ENCODE measurements at places on chromosomes 5 and 9. TPM values are rescaled to one million over a fixed set of nuclear protein-coding genes. Genes with fewer than 3 reads are reported as not detected.

- DNase-seq = no peak
Measured at GRCh38 chr5:168624850-168625364, 45.7 kb upstream of the PANK3 start.

GRCh38 chr9:16412740-16413139 lies 457.7 kb downstream of the BNC2 start:
- no peak for DNase-seq

DNA sequence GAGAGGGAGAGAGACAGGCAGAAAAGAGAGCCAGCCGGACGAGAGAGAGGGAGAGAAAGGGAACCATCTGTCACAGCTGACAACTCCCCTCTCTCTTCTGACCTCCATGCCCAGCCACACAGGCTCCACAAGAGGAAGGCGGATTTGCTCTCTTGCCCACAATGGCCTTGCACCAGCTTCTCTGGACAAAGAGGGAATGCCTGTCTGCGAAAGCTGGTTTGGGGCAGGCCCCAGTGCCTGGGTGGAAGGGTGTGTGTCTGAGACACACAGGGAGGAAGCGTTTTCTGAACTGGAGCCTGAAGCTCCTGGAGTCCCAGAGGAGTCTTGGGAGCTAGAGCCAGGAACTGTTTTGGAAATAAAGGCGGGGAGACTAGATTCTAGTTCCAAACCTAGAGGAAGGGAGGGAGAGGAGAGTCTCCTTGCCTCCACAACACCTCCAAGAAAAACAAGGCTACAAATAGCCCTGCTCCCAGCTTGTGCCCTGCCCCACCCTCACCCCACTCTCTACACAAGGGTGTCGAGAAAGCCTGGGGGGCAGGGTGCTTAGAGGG lies 12.5 kb downstream of the C1QTNF2 start:
- DNase-seq = no peak

DNA sequence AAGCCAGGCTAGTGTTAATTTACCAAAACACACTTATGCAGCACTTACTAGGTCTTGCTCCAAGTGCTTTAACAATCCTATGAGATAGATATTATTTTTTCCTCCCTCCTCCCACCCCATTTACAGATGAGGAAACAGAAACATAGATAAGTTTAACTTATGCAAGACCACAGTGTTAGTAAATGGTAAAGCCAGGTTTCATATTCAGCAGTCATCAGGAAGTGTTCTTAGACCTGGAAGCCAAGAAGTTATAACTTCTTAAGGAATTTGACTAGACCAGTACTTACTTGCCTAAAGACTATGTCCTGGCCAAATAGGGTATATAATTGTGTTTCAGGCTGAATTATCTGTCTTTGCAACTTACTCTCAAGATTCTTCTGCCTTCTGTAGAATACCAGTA lies 15.9 kb downstream of the ABHD17B start:
- DNase-seq = peak; percentile 10

GRCh38 chr9:134326724-134327601 lies 708 bp downstream of the RXRA start:
- peak; percentile 52 for DNase-seq

DNA sequence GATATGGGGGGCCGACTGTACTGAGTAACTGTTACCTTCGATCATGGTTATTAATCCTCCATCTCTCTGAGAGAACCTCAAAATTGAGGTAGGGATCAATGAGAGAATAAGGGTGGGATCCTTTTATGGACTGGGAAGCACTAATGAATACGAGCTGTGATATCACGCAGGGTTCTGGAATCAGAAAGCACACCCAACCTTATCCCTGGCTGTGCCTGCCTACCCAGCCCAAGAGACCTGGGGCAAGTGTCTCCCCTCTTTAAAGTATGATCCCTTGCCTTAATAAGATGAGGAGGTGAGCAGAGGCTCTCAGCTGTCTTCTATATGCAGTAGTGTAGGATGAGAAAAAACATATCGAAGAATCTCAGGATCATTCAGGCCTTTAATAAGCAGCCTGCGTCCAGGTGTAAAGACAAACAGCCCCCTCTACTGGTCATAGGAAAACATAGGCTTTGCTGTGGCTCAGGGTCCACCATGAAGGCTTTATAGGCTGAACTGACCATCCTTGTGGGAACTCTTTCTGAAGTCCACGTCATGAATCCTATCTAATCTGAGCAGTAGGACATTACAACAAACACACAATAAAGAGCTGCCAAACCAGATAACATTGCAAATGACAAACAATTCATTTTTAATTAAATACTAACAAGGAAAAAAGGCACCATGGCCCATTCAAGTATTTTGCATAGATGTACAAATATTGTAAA lies 16.8 kb downstream of the NIPAL4 start:
- peak; percentile 77 for DNase-seq

DNA sequence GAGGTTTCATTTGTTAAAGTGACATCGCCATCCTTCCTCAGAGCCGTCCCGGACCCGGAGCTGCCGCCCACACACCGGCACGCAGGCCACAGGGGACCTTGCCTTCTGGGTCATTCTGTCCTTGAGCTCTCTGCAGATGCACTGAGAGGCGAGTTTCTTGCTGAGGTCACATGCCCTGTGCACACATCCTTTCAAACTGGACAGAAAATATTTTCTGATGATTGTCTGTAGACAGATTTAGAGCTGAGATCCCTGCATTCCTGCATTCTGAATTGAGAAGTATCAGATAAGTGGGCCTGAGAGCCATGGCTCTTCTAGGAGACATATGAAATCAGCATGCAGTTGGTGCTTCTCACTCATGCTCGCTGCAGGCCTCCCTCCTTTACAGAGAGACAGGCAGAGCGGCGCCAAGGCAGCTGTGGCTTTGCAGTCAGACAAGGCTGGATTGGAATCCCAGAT lies 25.4 kb downstream of the BOD1 start:
- no peak for DNase-seq

DNA sequence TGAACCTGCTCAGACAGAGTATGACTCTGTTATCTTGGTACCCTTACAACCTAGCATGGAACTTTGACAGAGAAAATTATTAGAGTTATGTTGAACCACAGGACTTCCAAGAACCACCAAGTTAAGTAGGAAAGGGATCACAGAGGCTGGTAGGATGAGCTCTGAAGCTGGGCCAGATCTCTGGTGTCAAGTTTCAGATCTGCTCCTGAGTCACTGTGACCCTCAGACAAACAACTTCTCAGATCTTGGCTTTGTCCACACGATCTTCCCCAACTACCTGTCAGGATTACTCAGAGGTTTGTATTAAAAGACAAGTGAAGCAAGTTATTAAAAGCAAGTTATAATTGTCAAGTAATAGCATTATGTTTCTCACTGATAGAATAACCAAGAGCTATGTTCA lies 189.0 kb downstream of the SEC61B start:
- no peak for DNase-seq

- DNase-seq = no peak
Measured at GRCh38 chr5:1322955-1323802, 21.7 kb downstream of the CLPTM1L start.

DNA sequence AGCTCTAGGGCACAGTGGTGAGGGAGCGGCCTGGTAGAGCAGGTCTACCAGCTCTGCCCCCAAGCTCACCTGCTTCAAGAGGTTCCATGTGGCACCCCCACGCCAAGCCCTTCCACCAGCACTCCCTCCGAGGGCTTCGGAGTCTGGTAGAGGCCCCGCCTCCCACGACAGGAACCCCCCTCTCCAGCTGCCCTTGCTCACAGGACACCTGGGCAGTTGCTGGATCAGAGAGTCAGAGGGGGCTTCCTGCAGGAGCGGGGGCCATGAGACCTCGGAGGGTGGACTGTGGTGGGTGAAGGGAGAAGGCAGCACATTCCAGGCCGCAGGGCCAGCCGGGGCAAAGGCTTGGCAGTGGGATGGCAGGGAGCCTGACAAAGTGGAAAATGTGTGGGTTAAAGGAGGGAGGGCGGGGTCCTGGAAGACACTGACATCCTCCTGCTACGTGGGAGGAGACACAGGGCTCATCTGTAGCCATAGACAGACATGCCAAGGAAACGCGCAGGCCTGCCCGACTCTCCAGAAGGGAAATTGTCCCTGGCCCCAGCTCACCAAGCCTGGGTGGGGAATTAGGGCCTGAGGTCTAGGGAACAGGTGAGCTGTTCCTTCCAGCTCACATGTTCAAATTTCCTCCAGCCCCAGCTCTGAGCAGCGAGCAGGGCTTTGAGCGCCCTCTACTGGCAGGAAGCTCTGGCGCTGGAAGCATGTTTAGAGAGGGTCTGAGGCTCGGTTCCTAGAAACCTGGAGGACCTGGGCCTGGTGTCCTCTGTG lies 74.2 kb downstream of the NTNG2 start:
- peak; percentile 66 for DNase-seq

GRCh38 chr5:6446626-6447309 lies 1.9 kb upstream of the UBE2QL1 start:
- no peak for DNase-seq

- no peak for DNase-seq
Measured at GRCh38 chr9:122197882-122198281, 30.9 kb downstream of the LHX6 start.

DNA sequence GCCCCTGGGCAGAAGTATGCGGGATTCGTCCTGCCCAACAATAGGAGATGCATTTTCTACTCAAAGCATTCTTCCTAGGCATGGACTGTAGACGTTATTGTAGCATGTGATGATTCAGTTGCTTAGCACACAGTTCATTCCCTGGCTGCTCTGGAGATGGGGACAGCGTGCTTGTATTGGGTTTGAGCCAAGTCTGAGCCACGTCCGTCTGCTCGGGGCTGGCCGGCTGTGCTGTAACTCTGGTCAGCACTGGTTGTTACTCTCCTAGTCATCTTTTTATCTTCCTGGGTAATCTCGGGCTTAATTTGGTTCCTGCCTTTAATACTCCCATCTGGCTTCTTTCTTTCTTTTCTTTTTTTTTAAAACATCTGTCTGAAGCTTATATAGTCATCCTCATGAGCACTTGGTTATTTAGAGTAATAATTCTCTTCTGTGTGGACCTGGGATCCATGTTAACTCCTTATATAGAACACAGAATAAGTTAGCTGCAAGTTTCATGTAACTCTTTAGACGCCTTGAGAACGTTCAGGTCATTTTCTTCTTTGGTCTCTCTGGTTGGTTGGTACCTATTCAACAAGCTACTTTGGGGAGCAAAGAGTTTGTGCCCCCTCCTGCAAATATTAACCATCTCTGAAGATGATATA lies 118.8 kb upstream of the RPS23 start:
- DNase-seq = peak; percentile 90

DNA sequence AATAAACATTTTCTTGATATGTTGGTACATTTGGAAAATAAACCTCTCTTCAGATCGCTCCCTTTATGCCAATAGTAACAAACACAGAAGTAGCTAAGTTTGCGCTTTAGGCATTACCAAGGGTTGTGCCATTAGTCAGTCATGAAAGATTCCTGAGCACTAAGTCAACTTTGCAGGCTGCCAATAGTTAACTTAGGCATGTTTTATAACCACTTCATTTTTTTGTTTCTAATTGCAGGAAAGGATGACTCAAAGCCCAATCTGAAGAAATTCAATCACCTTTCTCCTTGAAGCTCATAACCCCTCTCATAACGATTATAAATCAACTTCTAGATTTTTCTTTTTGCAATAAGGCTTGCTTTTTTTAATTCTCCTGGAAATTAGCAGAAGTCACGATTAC lies 517.0 kb downstream of the AGTPBP1 start:
- DNase-seq = no peak

- DNase-seq = no peak
Measured at GRCh38 chr9:127548352-127548881, 63.7 kb upstream of the STXBP1 start.

DNA sequence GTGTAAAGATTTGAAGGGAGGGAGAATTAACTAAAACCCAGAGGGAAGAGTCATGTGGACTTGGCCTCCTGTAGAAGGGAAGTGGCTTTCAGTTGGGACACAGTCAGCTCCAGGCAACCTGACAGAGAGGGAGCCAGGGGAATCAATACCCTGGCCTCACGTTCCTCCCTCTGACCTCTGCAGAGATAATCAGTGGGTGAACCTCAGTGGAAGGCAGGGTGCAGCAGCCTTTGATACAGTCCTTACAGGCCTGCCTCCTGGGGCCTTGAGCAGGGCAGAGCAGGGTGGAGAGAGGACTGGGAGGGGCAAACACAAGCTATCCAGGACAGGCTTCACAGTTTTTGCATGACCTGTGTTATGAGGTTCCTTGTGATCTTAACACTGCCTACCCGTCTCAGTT lies 61.9 kb upstream of the GPBP1 start:
- no peak for DNase-seq

- DNase-seq = peak; percentile 60
Measured at GRCh38 chr9:12640016-12640587, 53.1 kb upstream of the TYRP1 start.

DNA sequence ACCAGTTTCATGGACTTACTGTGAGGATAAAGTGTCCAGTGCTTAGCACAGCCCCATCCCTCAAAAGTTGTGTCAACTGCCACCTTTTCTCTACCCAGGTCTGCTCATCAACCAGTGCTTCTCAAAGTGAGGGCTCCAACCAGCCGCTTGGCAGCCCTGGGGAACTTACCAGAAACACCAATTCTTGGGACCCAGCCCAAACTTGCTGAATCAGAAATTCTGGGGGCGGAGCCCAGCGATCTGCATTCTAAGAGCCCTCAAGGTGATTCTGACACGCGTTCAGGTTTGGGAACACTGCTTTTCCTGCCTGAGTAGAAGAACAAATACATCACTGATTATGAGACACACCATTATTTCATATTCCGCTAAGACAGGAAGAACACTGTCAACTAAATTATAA lies 132.0 kb downstream of the NSG2 start:
- no peak for DNase-seq

GRCh38 chr9:128099231-128099931 lies 28.1 kb downstream of the PTGES2 start:
- peak; percentile 63 for DNase-seq

Gene FABP6
- total RNA-seq = not detected

Gene HACD4
- 0.65 TPM for total RNA-seq

Gene IER5L
- total RNA-seq = 20.4 TPM

Gene TPRN
- total RNA-seq = 2.6 TPM

Gene FNBP1
- 30.3 TPM for total RNA-seq

Gene PTPRD
- total RNA-seq = 1.2 TPM

Gene PCDHB15
- total RNA-seq = 1.4 TPM

Measured in lung microvascular endothelial cell (primary cell).